ENCODE measurements at places on chromosomes 5 and 9.

GRCh38 chr9:14373706-14374105 lies 59.8 kb upstream of the NFIB start:
- DNase-seq, result no peak

- no peak for DNase-seq
Observed at GRCh38 chr5:168850683-168851082, 271.5 kb upstream of the PANK3 start.

DNA sequence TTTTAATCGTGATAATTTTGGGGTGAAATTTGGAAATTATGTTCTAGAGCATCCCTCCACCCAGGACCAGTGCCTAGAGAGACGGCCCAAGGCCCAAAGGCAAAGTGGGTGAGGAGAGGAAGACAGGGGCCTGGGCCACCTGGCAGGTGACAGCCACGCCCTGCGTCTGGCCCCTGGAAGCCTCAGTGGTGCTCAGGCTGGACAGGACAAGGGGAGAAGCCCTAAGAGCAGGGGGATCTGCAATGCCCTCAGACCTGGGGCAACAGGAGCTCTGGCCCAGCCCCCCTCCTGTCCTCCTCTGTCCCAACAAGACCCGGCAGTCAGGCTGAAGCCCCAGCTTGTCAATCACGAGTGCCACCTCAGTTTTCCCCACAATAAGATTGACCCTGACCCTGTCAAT lies 134.8 kb downstream of the ADAMTS2 start:
- DNase-seq, result no peak

DNA sequence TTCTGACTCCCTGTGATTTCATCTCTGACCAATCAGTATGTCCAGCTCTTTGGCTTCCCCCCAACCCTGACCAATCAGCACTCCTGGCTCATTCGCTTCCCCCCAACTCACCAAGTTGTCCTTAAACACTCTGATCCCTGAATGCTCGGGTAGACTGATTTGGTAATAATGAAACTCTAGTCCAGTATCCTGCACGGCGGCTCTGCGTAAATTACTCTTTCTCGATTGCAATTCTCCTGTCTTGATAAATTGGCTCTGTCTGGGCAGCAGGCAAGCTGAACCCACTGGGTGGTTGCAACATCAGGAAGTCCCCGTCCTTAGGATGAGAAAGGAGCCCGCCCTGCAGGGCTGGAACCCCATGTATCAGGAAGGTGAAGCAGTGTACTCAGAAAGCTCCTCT lies 10.4 kb downstream of the FCN2 start:
- DNase-seq, result no peak

- no peak for DNase-seq
Observed at GRCh38 chr9:108801949-108802348, 53.8 kb downstream of the ACTL7B start.

GRCh38 chr5:103098993-103099392 lies 20.9 kb downstream of the GIN1 start:
- no peak for DNase-seq

- no peak for DNase-seq
Observed at GRCh38 chr9:68709291-68710110, 4.5 kb downstream of the PIP5K1B start.

GRCh38 chr9:91898451-91899218 lies 51.4 kb downstream of the ROR2 start:
- no peak for DNase-seq

DNA sequence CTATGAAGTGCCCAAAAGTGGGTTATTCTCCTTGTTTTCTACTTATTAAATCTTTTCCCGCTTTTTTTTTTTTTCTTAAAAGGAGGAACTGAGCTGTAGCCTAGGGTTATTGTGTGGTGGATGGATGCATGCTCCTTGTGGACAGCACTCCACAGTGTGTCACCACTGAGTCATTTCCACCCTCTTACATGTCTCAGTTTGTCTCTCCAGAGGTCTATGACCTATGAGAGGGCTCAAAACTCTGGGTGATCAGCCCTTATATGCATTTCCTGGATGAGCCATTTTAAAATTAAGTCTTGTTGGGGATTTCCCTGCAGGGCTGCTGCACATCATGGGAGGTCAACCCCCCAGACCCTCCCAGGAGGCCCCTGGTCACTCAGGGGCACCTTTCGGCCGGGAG lies 102.2 kb upstream of the MOCS2 start:
- peak; percentile 19 for DNase-seq

DNA sequence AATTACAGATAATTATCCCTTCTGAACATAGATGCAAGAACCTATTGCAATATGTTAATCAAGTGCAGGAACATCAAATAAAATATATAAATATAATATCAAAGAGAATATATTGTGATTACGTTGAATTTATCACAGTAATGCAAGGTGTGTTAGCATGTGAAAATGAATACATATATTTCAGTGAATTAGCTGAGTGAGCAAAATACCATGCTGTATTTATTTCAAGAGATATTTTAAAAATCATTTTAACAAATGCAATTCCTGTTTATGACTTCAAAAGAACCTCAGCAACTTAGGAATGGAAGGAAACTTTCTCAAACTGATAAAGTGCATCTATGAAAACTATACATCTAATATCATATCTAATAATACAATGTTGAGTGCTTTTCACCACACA lies 856.9 kb upstream of the PTPRD start:
- no peak for DNase-seq

DNA sequence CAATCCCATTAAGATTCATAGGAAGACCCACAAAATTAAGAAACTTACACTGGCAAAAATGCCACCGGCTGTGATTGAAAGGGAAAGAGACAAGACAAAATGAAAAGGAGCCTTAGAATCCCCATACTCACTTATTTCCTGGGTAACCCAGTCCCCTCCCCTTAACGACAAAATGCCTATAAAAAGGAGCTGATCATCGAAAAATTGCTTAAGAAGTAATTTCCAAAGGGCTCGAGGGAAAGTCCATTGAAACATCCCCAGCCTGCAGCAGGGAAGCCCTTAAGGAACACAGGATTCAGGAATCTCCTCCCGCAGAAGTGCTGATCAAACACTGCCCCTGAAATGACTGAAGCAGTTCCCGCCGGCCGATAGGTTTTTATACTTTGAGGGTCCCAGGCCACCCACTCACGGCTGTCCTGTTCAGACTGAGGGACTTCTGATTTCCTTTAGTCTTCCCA lies 677 bp upstream of the ZNF79 start:
- DNase-seq, result no peak

DNA sequence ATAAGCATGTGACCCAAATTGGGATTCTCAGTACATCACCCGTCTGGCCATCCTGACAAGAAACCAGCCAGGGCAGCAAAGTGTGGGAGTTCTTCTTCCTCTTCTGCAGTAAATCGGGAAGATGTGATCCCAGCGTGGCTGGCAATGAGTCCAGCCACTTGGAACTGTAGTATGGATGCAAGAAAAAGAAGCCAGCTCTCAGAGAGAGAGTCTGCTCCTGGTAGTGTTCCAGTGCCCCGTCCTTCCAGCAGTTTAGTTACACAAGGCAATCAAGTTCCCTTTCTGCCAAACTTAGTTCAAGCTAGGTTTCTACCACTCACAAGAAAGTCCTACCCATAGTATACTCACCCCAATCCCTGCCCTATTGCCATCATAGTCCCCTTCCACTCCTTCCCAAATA lies 65.6 kb downstream of the CDK5RAP2 start:
- no peak for DNase-seq

- no peak for DNase-seq
Observed at GRCh38 chr5:169933127-169933526, 47.2 kb downstream of the INSYN2B start.

DNA sequence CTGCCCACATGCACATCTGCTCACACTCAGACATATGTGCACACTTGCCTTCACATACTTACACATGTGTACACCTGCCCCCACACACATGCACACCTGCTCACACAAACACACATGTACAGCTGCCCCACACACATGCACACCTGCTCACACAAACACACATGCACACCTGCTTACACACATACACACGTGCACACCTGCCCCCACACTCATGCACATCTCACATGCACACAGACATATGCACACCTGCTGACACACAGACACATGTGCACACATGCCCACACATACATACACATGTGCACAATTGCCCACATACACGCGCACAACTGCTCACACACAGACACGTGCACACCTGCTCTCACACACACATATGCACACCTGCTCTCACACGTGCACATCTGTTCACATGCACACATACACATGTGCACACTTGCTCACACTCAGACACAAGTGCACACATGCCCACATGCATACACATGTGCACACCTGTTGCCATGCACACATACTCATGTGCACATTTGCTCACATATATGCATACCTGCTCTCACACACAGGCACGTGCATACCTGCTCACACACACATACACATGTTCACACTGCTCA lies 147.8 kb upstream of the FOXD4L5 start:
- DNase-seq, result no peak

GRCh38 chr9:92611621-92612285 lies 58.2 kb downstream of the IPPK start:
- DNase-seq, result no peak

DNA sequence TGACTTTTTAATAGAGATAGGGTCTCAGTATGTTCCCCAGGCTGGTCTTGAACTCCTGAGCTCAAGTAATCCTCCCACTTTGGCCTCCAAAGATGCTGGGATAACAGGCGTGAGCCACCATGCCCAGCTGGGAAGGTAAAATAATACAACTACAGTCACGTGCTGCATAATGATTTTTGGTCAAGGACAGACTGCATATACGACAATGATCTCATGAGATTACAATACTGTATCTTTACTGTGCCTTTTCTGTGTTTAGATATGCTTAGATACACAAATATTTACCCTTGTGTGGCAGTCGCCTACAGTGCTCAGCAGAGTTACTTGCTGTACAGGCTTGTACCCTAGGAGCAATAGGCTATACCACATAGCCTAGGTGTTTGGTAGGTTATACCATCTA lies 14.2 kb upstream of the IRF1 start:
- DNase-seq, result no peak

DNA sequence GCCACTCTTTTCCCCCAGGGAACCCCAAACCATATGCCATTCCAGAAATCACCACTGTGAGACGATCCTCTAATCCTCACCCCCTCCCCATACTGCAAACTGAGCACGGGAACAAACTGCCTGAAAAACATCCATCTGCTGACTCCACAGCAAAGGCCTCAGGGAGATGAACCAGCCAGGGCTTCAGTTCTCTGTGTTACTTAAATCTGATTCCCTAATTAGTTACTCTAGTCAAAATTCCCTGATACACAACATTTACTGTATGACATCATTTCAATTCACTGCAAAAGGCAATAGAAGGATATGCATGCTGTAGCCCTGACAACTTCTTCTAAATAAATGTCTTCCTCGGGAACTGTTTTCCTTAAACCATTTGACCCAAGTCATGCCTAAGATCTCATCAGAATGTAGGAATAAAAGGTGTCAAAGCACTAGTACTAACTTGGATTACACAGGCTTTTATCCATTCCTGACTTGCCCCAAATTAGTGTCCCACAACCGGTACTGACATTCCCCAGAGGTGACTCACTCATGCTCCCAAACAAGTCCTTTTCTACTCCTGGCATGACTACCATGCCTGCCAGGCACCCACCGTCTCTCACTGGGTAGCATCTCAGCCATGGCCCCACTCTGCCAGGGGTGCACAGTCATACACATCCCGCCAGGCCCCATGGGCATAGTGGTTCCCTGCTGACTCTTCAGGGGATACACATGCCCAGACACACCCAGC lies 35.0 kb downstream of the MTX3 start:
- DNase-seq, result peak; percentile 46

DNA sequence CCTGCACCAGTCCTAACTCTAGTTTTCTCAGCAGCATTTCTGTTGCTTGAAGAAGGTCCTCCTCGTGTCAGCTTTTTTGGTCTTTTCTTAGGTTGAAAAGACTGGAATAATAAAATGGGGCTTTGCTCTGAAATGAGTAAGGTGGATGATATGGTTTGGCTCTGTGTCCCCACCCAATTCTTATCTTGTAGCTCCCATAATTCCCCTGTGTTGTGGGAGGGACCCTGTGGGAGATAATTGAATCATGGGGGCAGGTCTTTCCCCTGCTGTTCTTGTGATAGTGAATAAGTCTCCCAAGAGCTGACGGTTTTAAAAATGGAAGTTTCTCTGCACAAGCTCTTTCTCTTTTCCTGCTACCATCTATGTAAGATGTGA lies 53.6 kb downstream of the LIX1 start:
- no peak for DNase-seq

DNA sequence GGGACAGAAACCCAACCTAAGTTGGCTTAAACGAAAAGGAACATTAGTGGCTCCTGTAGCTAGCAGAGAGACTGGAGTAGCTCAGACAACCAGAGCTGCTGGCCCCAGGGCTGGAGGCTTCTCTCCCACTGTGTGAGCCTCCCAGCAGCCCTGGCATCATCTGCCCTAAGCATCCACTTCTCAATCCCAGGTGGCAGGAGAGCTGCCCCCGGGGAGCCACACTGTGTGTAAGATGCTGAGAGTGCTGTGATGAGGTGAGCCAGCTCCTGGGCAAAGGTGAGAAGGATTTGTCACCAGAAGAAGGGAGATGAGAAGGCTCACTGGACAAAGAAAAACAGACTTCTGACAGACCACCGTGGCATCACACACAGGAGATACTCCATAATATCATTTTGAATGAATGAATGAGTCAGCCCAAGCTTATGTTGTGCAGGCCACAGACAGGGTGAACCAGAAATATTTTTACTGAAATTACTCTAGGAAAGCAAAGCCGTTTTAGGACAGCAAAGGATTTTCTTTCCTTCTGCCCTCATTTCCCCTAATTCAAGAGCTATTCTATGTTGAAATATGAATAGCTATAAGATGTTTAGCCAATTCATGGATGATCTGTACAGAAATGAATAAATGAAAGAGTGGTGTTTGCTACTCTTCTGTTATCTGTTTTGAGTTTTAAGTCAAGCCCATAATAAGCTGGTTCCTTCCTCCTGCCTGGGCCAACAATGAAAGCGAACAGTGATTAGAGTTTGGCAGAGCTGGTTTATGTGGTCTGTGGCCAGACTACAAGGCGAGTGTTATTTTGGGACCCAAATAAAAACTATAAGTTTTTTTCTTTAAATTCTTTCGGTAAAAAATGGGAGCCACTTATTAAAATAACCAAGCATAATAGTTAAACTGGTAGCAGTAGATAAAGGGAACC lies 57.4 kb upstream of the ECM2 start:
- no peak for DNase-seq

GRCh38 chr9:15264918-15265317 lies 42.1 kb downstream of the TTC39B start:
- DNase-seq, result no peak

- no peak for DNase-seq
Observed at GRCh38 chr5:161547738-161548486, 1.4 kb upstream of the GABRB2 start.

GRCh38 chr5:142866563-142867275 lies 96.5 kb downstream of the ARHGAP26 start:
- DNase-seq, result peak; percentile 39

- no peak for DNase-seq
Observed at GRCh38 chr5:147547730-147548129, 37.9 kb upstream of the DPYSL3 start.

GRCh38 chr5:128035689-128036088 lies 47.9 kb upstream of the SLC12A2 start:
- no peak for DNase-seq

DNA sequence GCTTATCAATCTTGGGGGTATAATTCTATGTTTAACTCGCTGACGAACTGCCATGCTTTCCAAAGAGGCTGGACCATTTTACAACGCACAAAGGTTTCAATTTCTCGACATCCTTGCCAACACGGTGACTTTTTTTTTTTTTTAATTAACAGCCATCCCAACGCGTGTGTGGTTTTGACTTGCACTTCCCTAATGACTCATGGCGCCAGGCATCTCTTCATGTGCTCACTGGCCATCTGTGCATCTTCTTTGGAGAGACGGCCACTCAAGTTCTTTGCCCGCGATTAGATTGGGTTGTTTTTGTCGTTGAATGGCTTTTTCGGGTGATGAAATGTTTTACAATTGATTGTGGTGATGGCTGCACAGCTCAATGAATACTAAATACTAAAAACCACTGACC lies 12.5 kb upstream of the CARD9 start:
- DNase-seq, result no peak

Measured in HFF-Myc (cell line).